ENCODE measurements at places on chromosomes 3 and 15.

DNA sequence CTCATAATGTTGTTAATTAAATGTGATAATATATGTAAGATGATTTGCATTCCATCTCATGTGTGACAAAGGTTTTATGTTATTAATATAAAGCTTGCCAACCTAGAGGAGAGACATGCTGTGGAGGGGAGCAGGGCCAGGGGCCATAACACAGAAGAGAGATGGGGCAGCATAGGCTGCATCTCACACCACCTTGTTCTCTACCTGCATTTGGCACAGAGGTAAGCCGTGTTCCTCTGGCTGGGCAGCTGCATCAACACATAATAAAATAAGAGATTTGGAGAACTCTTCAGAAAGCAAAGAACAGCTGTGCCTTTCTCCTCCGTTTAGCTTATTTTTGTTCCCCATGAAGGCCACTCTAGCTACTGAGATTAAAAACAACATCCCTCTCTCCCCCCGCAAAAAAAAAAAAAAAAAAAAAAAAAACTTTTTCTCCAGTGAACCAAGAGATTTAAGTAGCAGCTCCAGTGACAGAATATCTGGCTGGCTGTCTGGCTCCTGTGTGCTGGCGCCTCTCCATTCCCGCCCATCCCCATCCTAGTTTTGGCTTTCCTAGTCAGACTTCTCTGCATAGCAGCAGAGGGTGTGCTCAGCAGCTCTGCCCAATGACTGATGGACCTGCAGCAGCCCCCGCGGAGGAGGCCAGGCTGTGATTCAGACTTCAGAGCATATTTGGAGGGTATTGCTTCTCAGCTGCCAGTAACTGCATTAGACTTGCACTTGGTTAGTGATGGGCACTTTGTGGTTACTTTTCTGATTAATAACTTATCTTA, 52.2 kb upstream of the STXBP5L start:
- no peak for DNase-seq

DNA sequence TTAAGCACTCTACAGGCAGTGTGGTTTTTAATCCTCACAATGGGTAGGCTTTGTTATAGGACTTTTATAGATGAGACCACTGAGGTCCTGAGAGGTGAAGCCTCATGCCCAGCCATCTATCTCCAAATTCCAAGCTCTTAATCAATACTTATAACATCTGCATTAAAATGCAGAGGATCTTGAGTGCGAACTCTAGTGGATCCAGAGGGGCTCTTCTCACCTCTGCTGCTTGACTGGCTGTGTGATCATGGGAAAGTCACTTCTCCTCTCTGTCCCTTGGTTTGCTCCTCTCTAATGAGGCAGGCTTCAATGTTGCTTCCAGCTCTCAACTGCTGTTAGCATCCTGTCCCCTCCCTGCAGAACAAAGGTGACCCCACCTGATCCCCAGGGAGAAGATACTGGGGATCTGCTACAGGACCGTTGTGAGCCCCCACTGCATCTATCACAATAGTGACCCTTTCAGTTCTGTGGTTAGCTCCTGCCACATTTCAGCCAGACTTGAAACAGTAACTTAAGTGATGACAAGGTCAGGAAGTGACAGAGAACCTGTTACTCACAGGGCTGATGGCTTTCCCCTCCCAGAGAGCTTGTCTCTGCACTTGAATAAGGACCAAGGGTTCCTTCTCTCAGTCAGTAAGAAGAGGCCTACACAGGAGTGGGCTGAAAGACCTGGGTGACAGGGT, 1.3 kb downstream of the SLC27A2 start:
- DNase-seq: no peak

DNA sequence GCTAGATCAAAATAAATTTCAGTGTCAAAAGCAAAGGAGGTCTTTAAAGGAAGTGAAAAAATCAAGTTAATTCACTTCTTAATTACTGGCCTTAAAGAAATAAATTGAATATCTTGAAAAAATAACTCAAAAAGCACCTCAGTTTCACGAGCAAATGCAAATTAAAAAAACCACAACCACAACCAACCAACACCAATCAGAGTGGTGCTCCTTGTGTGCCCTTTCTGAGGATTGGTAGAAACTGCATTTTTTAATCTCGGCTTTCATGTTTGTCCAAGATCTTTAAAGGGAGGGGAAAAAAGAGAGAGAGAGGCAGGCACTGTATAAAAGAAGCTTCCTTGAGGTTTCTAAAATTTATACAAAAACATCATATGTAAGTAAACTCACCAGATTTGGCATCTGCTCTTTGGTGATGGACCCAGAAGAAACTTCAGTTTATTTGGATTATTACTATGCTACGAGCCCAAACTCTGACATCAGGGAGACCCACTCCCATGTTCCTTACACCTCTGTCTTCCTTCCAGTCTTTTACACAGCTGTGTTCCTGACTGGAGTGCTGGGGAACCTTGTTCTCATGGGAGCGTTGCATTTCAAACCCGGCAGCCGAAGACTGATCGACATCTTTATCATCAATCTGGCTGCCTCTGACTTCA, at the start of gene GPR15:
Gene GPR15 (plus strand): TSS at position 357 of the 653 bp plus-strand sequence. CDS start 56 bp downstream, at position 413.
- no peak for DNase-seq

DNA sequence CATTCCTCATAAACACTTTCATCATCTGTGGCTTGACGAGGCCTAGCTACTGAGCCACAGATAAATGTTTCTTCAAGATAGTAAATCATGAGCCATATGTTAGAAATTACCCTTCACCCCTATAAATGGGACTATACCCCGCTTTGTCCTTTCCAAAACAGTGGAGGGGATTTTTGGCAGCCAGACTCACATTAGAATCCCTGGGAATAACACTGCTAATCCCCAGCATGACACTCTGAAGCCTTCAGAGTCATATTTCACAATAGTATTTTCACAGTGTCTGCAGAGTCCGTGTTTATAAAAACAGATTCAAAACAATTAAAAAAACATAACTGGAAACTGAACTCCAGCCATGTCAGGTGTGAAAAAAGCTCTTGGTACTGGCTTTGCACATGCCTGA, 271.6 kb downstream of the ERC2 start:
- no peak for DNase-seq
